ENCODE measurements at places on chromosomes 6 and 20.
A peak's percentile ranks its signal among the peaks of the same experiment; 100 is the strongest.

DNA sequence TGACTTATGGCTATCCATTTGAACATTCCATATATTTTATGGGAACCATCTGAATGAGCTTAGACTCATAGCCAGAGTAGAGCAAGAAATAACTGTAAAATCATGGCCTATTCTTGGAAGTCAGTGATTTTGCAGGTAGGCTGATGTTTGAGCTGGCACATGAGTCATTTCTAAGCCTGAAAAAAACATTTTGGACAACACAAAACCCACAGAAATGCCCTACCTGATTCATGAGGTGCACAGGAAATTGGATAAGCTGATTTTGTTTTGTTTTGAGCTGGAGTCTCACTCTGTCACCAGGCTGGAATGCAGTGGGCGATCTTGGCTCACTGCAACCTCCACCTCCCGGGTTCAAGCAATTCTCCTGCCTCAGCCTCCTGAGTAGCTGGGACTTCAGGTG is 443.0 kb downstream of the PKHD1 start:
- DNase-seq, result no peak

- DNase-seq, result no peak
Observed at GRCh38 chr6:79246891-79247290, 12.4 kb upstream of the HMGN3 start.

GRCh38 chr6:135465307-135465706 is 32.2 kb downstream of the AHI1 start:
- no peak for DNase-seq

DNA sequence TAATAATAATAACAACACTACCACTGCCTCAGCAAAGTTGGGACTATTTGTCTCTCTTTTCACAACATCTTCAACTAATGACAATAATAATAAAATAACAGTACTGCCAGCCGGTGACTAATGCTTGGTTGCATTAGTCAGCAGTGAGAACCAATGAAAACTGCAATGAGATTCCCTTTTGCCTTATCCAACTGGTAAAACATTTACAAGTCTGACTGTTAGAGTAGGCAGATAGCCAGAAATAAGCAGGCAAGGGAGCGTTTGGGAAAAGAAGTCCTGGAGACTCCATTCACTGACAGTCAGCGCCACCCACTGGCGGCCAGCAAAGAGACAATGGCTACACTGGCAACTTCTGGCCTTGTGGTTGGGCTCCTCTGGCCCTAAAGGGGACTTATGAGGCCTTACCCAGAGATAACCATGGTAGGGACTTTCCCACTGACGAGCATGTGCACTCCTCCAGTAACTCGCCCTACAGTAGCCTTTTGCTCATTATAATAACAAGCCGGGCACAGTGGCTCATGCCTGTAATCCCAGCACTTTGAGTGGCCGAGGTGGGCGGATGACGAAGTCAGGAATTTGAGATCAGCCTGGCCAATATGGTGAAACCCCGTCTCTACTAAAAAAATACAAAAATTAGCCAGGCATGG is 3.4 kb upstream of the NSFL1C start:
- peak; percentile 90 for DNase-seq

DNA sequence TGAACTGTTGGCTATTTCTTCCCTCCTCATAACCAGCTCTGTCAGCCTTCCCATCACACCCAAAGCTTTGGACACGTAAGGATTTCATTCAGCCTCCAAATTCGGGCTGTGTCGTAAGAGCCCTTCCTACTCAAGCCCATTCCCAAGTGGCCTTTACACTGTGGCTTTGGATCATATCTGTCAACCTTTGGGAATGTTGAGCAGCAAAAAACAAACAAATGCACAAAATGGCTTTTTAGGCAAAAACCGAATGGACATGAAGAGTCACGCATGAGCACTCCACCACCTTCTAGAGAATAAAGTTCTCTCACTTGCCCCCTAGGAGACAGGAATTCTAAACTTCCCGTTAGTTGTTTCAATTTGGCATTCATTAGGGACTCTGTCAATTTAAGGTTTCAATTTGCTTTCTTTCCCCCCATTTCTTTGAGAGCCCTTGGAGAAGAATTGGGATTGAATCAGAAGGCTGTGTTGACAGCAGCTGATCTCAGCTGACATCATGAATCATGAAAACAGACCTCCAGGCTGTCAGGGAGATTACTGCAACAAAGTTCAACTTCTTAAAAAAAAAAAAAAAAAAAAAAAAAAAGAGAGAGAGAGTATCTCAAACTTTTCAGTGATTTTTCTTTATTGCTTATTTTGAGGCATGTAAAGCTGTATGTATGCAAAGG is 110.3 kb downstream of the BCAS1 start:
- DNase-seq, result no peak

DNA sequence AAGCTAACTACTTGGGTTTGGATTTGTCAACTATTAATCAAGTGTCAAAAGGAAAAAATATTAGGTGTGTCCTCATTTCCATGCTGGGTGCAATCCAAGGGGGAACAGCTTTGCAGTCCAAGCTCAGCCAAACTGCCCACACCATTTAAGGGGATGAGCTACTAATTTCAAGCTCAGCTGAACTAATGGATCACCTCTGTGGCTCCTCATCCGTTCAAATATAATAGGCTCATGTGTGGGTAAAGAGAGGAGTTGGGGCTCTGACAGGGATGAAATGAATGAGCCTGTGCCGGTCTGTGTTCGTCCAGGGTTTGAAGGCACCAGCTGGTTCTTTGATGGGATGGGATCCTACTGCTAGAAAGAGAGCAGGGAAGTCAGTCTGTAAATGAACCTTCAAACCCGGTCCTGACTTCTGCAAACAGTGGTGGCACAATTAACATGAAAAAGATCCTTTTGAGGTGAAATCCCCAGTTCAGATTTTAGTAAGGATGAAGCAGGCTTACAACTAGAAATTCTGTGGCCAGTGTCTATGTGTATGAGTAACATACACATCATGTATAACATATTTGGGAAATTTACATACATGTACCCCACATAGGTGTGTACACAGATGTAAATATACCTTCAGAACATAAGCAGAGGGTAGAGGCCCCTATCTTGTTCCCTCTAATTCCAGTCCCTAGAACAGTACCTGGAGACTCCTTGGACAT is 41.9 kb downstream of the TTI1 start:
- no peak for DNase-seq
